ENCODE measurements at places on chromosomes 1 and 21.
A peak's percentile ranks its signal among the peaks of the same experiment; 100 is the strongest.

DNA sequence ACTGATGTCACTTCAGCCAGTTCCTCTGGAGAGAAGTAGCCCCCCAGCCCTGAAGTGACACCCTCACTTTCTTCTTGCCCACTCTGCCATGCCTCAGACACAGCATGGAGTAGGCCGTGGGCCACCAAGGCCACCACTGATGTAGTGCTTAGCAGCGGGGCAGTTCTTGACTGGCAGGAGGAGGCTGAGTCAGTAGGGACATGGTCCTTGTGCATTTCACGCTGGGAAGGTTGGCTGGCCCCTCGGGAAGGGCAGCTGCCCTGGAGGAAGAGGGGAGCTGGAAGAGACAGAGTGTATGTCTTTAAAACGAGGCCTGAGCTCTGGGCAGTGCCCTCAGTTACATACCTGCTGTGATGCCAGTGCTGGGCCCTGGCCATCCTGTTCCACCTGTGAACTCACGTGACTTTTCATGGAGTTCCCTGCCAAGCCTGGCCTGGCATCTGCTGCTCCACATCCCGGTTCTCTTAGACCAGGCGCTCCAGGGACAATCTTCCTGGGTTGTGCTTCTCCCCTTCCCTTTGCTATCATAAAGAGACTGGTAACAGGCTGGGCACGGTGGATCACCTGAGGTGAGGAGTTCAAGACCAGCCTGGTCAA, 158.6 kb upstream of the TMEM51 start:
- DNase-seq: no peak

- no peak for DNase-seq
Observed at GRCh38 chr1:234614081-234614489, 4.1 kb upstream of the IRF2BP2 start.

- no peak for DNase-seq
Observed at GRCh38 chr1:44348061-44348485, 7.0 kb downstream of the ERI3 start.

DNA sequence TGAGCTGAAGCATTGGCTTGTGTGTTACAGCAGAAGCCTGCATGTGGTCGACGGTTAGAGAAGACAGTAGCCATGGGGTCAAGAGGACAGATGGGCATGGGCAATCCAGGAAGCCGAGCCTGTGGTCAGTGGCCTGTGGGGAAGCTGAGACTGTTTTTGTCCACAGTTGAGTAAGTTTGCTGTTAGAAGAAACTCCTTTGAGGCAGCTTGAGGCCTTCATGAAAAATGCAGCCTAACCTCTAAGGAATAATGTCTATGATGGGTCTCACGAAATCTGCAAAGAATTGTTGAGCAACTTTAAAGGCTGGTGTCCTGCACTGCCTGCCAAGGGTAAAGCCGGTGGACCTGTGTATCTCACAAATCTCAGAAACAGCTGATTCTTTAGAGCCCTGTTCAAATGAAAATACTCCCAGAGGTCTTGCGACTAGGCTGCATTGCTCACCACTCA, 322.4 kb downstream of the SETD4 start:
- no peak for DNase-seq

GRCh38 chr1:25917996-25918395, 11.8 kb upstream of the STMN1 start:
- DNase-seq: no peak

- peak; percentile 30 for DNase-seq
Observed at GRCh38 chr1:16162163-16162822, 6.4 kb upstream of the EPHA2 start.

DNA sequence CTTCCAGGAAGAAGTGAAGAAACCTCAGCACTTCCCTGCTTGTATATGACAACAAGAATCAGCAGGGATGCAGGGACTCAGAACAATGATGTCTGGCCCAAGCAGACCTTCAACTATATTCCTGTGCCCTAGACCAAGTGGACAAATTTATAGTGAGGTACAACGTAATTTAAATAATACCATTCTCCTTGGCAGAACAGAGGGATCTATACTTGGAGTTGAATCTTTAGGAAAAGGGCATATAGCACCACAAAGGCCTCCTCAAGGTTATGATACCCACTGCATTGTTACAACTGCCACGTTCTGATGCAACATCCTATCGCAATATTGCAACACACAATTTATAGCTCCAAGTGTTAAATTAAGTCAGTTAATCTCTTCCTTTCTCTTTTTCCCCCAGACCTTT, 29.1 kb upstream of the GFI1 start:
- no peak for DNase-seq

DNA sequence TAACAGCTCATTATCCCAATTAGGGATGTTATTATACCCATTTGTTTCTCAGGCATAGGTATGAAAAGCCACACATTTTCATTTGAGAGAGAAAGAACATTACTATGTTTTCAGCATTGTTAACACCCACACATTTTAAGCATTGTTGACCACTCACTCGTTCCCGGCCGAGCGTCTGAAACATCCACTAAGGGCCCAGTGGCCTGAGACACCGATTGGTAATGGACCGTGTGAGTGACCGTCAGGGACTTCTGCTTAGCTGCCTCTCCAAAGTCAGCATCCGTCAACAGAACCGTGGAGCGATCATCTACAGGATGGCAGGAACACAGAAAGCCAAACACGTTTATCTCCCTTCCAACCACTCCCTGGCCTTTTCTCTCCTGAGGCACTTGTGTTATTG, 184.6 kb downstream of the PCP4 start:
- DNase-seq: no peak

GRCh38 chr1:186595969-186596368, 84.3 kb downstream of the PTGS2 start:
- no peak for DNase-seq

DNA sequence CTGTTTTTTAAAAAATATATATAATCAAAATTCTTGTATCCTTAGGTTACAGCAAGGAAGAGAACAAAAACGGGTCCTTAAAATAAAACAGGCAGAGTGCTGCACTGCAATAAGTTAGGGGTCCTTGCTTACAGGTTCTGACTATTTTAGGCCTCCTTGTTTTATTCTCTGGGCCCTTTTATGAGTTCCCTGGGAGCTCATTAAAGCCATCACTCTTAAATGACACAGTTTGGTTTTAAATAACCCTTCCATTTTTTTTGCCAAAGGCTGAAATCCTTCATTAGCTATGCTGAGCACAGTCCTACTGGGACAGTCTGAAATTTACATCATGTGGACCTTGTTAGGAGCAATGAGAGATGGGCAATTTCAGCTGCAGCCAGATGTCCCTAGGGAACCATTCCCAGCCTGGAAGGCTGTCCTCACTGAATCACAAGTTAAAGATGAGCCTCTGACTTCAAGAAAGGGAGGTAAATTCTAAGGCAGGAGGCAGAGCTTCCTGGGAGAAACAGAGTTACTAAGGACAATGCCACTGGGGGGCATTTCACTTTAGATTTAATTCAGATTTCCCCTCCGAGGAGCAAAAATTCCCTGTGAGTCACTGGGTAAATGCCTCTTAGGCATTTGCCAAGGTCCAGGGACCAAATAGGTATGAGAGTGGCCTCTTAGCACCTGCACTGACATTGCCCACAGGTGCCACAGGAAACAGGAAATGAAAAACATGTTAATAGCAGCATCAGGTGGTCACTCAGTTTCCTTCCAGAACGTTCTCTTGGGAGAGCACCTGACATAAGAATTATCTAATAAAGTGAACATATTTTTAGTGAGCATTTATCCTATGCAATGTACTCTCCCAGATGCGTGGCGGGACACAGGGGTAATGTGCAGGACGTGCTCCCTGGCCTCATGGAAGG, 3.8 kb upstream of the MUL1 start:
- no peak for DNase-seq

DNA sequence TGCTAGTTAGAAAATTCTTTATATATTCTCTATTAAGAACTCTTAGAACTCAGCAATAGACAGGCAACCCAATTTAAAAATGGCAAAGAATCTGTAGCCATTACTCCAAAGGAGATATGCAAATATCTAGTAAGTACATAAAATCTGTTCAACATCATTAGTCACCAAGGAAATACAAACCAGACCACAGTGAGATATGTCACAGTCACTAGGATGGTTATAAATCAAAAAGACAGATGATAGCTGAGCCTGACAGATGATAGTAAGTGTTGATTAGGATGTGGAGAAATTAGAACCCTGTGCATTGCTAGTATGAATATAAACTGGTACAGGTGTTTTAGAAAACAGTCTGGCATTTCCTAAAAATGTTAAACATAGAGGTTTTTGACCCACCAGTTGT, 26.6 kb downstream of the SRSF11 start:
- DNase-seq: no peak

DNA sequence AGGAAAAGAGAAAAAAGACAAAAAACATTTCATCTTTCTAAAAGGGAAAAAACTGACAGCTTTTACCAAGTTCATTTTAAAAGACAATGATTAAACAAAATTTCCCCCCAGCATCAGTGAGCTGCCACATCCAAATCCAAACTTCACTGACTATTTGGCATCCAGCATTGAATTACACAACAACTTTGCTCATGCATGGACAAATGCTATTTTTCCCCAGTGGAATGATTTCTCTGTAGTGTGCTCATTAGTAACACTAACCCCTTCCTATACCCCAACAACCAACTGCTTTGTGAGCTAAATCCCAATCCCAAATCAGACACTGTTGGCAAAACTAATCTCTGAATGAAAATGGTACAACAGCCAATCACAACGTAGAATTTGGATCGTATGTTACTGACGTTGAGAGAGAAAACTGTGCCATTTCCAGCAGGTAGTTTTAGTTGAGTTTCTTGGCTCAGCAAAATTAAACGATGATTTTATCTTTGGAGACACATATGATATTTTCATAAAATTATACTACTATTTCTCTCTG, 37.9 kb downstream of the PIK3R3 start:
- no peak for DNase-seq

GRCh38 chr1:21671915-21672314, 2.8 kb upstream of the RAP1GAP start:
- DNase-seq: no peak

- DNase-seq: no peak
Observed at GRCh38 chr1:150263549-150263948, 5.3 kb downstream of the APH1A start.

GRCh38 chr1:62508187-62508758, 71.4 kb downstream of the USP1 start:
- no peak for DNase-seq

- DNase-seq: no peak
Observed at GRCh38 chr21:38631676-38632075, 133.4 kb upstream of the ERG start.

- no peak for DNase-seq
Observed at GRCh38 chr21:35469498-35469897, 420.4 kb upstream of the RUNX1 start.

GRCh38 chr1:219189021-219189824, 15.5 kb downstream of the LYPLAL1 start:
- no peak for DNase-seq

DNA sequence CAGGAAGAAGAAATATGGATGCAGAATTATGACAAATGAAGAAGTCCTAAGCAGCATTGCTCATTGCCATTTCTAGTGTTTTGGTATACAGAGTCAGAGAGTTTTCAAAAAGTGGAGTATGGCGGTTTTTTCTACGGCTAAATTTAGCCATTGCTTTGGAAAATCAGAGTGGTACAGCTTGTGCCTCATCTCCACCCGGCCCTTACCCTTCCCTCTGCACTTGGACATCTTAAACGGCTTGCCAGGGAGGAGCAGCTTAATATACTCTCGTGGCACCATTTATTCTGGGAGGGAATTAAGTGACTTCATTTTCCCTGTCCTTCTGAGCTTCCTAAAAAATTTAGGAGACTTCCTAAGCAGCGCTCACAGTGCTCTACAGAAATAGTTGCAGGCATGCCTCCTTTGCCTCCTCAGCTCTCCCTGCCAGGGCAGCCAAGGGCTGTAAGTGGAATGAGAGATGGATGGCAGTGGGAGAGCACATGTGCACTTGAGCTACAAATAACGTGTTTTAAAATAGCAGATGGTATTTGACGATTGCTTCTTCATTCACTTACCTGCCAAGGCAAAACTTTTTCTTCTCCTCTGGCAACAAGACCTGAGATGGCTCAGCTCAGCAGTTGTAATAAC, 51.5 kb upstream of the VAMP3 start:
- DNase-seq: no peak

DNA sequence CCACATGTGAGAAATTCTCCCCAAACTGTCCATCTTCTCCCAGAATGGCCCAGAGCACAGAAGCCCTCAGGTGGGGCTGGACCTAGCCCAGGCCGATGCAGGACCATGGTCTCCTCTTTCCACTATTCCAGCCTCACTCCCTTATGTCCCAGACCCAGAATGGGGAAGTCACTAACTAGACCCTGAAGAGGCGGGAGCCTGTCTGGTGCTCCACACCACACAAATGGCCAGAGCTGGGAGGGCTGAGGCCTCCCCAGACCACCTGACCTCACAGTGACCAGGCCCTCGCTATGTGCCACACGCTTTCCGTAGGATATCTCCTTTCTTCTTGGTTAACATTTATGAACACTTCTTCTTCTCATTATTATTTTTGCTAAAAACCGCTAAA, 54.9 kb upstream of the EDN2 start:
- DNase-seq: no peak

- DNase-seq: no peak
Observed at GRCh38 chr1:246199086-246199645, 307.9 kb downstream of the SMYD3 start.

- no peak for DNase-seq
Observed at GRCh38 chr1:216390956-216391355, 32.3 kb downstream of the USH2A start.

- no peak for DNase-seq
Observed at GRCh38 chr1:98704474-98704873, 43.0 kb downstream of the SNX7 start.

DNA sequence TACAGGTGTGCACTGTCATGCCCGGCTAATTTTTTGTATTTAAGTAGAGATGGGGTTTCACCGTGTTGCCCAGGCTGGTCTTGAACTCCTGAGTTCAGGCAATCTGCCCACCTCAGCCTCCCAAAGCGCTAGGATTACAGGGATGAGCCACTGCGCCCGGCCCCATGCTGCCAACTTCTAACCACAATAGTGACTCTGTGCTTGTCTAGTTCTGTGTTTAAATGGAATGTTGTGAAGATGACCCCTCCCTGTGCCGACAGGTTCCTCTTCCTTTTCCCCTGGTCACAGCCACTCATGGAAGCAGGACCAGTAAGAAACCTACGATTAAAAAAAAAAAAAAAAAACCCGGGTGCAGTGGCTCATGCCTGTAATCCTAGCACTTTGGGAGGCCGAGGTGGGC, 4.7 kb downstream of the MAP1LC3C start:
- DNase-seq: no peak

- DNase-seq: no peak
Observed at GRCh38 chr1:234926559-234927311, 201.9 kb downstream of the TOMM20 start.

DNA sequence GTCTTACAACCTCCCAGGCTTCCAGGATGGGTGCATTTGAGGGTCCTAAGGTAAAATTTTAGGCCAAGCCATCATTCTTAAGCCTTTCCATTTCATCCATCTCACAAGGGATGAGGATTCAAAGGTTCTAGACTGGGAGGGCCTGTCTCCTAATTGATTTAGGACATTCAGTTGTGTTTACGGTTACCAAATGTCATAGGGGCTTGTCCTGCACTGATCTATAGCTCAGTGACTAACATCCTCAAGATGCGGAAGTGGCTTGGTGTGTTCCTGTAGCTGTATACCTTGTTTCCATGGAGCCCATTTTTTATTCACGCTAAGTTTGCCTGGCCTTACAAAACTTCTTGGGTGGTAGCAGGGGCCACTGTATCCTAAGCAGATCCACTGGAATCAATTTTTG, 52.8 kb downstream of the DUSP10 start:
- no peak for DNase-seq

- DNase-seq: no peak
Observed at GRCh38 chr1:161824618-161825017, 58.5 kb downstream of the ATF6 start.
